Uterus (tissue), 4 donors: ENCODE measurements at places on chromosomes 1 and 21. TPM values are rescaled to one million over a fixed set of nuclear protein-coding genes. Genes with fewer than 3 reads are reported as not detected.

The CD53 gene
- 10.6 TPM for total RNA-seq

The KRTAP19-1 gene
- not detected for total RNA-seq

DNA sequence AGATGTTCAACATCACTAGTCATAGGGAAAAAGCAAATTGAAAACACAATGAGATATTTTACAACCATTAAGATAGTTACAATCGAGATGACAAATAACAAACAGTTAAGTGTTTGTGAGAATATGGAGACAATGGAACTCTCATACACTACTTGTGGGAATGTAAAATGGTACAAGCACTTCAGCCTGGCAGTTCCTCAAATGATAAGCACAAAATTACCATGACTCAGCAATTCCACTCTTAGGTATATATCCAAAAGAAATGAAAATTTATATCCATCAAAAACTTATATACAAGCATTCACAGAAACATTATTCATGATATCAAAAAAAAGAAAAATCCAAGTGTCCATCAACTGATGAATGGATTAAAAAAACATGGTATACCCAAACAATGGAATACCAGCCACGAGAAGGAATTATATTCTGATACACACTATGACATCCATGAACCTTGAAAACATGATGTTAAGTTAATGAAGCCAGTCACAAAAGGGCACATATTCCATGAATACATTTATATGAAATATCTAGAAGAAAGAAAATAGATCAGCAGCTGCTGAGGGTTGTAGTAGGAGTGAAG, 76.4 kb downstream of the EVI5 start:
- DNase-seq, result no peak
- no peaks in the 10 kb centered on the region for H3K27me3 ChIP-seq
- no peak overlapping the region for H3K27ac ChIP-seq
- no peaks in the 10 kb centered on the region for H3K4me1 ChIP-seq
- H3K36me3 ChIP-seq, result no peaks in the 10 kb centered on the region

GRCh38 chr21:34704119-34704518, 35.3 kb downstream of the CLIC6 start:
- peak; percentile 22 for DNase-seq
- H3K27ac ChIP-seq, result no peak overlapping the region
- H3K27me3 ChIP-seq, result no peaks in the 10 kb centered on the region
- no peaks in the 10 kb centered on the region for H3K4me1 ChIP-seq
- no peak overlapping the region for H3K4me3 ChIP-seq
- H3K36me3 ChIP-seq, result no peaks in the 10 kb centered on the region

GRCh38 chr1:235073331-235073967, 55.2 kb downstream of the TOMM20 start:
- H3K4me1 ChIP-seq, result peaks cover 7% of the 10 kb centered on the region
- peak overlapping the region; percentile 89 for H3K27ac ChIP-seq
- H3K36me3 ChIP-seq, result no peaks in the 10 kb centered on the region
- DNase-seq, result no peak
- H3K4me3 ChIP-seq, result no peak overlapping the region

- no peaks in the 10 kb centered on the region for H3K27me3 ChIP-seq
- H3K27ac ChIP-seq, result peak overlapping the region; percentile 98
- no peaks in the 10 kb centered on the region for H3K36me3 ChIP-seq
- DNase-seq, result peak; percentile 15
Measured at GRCh38 chr1:203282720-203283542, 22.4 kb upstream of the BTG2 start.

DNA sequence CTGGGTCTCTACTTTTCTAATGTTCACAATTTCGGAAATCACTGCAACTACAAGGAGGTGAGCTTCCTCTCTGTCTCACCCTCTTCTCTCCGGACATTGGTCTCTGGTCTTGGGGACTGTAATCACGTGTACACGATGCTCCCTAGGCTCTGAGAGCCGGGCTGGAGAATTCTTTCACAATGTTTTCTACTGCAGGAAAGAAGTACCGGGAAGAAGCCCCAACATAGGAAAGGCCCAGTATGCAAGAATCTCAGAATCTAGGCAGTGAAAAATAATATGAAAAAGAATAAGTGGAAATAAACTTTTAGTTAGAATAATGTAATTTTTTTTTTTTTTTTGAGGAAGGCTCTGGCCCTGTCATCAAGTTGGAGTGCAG, 13.5 kb upstream of the HJV start:
- H3K27ac ChIP-seq, result peak overlapping the region; percentile 90
- no peaks in the 10 kb centered on the region for H3K36me3 ChIP-seq
- H3K4me1 ChIP-seq, result no peaks in the 10 kb centered on the region
- DNase-seq, result no peak
- no peak overlapping the region for H3K4me3 ChIP-seq
